ENCODE measurements at places on chromosomes 2 and 18.

DNA sequence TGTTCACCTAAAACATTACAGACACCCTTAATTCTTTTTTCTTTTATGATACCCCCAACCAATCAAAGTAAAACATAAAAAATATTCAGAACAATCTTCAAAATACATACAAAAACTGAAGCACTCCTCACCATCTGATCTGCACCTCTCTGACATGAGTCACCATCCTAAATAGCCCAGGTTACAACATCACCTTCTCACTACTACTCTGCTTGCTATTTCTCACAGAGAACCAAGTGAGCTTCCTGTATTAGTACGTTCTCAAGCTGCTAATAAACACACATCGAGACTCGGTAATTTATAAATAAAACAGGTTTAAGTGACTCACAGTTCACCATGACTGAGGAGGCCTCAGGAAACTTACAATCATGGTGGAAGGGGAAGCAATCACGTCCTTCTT, 183.5 kb downstream of the CBLN2 start:
- DNase-seq: no peak

DNA sequence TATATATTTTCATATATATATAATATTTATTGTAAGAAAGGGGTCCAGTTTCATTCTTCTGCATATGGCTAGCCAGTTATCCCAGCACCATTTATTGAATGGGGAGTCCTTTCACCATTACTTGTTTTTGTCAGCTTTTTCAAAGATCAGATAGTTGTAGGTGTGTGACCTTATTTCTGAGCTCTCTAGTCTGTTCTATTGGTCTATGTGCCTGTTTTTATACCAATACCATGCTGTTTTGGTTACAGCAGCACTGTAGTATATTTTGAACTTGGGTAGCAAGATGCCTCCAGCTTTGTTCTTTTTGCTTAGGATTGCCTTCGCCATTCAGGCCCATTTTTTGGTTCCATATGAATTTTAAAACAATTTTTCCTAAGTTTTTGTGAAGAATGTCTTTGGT, 320.1 kb downstream of the CDH2 start:
- no peak for DNase-seq

DNA sequence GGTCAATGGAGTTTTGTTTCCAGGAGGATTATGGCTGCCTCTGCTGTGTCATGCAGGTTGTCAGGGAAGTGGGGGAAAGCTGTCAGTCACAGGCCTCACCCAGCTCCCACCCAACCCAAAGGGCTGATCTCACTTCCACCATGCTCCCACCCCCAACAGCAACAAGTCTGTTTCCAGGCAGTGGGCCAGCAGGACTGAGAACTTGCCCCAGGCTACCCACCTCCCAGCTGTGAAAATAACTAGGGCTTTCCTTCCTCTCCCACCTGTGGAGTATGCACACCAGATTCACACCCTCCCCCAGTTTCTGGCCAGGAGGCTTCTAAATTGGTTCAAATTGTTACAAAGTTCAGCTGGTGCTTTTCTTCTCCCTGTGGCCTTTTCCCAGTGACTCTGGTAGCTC, 95.6 kb upstream of the ACVR1 start:
- no peak for DNase-seq

DNA sequence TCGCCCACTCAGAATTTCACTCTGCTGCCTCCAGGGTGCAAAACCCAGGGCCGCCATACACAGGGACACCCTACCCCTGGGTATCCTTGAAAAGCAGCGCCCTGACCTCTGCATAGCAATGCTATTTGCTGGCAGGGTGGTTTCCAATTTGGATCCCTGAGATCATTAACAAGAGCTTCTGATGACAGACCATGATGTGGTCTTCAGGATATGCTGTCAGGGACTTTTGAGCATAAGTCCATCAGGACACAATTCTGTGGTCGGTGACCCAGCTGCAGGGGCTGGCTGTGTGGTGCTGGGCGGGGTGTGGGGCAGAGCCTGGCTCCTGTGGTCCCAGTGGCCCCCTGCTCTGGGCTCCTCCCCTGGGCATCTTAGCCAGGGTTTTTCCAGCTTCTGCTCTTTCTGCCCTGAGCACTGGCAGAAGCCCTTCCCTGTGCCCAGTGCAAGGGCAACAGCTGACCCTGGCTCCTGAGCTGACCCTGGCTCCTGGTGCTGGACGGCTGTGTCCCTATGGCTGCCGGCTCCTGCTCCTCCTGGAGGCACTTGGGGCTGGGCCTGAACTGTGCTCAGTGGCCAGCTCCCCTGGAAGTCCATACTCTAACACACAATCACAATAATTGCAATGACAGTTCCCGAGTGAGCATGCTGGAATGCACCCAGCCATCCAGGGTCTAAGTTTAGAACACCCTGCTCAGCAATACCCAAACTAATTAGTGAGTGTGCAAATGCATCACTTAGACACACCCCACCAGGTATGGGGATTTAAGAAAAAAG, 271.5 kb downstream of the HDAC4 start:
- no peak for DNase-seq

- no peak for DNase-seq
These were observed 38.5 kb downstream of the PSMG2 start for GRCh38 chr18:12741351-12741750.

GRCh38 chr2:83970217-83970929, 488.7 kb downstream of the SUCLG1 start:
- no peak for DNase-seq

DNA sequence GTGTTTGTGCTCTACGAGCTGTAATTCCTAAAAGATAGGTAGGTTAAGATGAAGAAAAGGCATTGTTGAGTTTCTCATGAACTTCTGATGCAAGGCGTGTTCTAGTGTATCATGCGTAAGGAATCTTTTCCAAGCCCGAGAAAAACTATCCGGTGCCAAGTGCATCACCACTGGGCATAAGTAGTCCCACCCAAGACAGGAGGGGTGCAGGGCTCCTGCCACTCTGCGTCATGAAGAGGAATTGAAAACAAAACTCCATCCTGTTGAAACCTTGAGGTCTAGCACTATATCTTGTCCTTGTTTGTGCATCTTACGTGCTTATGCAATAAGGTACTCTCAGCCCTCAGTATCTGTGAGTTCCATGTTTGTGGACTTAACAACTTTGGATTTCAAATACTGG, 45.7 kb downstream of the RAB31 start:
- no peak for DNase-seq

DNA sequence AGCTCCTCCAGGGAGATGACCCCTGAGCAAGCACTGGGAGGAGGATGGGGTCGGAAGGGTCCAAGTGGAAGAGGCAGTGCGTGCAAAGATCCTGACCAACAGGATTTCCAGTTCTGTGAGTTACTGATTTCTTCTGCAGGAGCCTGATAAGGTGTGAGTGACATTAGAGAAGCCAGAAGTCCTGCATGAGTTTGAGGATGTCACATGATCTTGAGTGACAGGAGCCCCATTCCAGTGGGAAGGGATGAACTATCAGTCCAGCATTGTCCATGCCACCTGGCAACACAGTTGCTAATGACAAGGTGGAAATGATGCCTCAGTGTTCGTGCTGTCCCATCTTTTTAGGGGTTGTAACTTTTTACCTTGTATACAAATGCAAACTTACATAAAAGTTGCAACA, 285.1 kb upstream of the HDAC4 start:
- no peak for DNase-seq

GRCh38 chr2:135792401-135793150, 44.4 kb downstream of the LCT start:
- no peak for DNase-seq

DNA sequence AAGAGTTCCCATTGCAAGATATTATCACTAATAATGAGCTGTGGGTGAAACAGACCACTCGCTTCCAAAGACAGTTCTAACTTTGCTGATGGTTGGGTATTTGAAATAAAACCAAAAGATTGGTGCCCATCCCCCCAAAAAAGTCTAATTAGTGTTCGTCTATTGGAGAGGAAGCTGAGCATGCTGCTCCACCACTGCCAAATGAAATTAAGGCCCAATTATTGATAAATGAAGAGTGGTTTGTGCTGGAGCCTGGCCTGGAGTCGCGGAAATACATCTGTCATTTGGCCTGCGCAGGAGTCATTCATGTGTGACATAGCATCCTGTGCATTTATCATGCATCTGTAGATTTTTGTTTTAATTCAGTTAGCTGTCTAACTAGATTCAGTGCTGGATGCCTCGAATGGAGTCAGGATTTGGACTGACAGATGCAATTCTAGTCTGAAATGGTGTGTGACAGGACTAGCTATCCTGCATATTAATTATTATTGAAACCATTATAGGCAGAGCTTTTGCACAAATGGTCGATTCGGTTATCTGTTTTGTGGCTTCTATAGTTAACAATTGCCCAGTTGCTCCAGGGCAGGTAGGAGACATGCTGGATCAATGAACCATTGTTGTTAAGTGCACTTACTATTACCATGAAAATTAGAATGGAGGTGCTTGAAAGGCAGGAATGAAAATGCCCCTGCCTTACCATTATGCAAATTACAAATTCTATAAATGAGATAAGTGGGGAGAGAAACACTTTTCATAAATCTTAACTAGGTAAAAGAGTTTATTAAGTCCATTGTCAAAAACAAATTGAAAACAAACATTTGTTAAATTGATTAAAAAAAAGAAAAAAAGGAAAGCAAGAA, 450.4 kb upstream of the TCF4 start:
- DNase-seq: no peak

- peak; percentile 45 for DNase-seq
These were observed 41.0 kb downstream of the LPIN2 start for GRCh38 chr18:2971741-2972552.

GRCh38 chr2:157093666-157094065, 163.8 kb upstream of the GALNT5 start:
- no peak for DNase-seq

DNA sequence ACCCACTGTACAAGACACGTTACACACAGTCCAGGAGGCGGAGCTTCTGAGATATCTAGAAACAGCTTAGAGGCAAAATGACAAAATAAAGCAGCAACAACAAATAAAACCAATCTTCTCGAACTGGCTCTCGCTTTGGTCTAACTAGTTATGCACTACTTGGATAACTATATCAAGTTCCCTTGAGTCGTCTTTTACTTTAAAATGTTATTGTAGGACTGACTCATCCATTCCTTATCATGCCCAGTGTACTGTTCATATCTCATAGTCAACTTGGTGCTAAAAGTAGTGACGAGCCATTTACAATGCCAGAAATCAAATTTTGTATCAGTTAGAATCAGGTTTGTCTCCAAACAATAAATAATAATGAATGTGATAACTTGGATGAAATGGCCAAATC, 102.5 kb upstream of the SLC35G4 start:
- DNase-seq: no peak

DNA sequence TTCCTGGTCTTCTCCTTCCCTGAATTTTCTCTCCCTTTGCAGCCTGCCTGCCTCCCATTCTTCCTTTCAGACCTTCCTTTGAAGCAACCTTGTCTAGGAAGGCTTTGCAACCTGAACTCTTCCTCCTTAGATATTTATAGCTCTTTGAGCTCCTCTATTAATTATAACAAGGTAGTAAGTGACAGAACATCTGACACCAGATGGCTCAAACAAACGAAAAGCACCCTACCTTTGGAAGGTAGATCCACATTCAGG, 57.2 kb upstream of the SLC1A4 start:
- no peak for DNase-seq

DNA sequence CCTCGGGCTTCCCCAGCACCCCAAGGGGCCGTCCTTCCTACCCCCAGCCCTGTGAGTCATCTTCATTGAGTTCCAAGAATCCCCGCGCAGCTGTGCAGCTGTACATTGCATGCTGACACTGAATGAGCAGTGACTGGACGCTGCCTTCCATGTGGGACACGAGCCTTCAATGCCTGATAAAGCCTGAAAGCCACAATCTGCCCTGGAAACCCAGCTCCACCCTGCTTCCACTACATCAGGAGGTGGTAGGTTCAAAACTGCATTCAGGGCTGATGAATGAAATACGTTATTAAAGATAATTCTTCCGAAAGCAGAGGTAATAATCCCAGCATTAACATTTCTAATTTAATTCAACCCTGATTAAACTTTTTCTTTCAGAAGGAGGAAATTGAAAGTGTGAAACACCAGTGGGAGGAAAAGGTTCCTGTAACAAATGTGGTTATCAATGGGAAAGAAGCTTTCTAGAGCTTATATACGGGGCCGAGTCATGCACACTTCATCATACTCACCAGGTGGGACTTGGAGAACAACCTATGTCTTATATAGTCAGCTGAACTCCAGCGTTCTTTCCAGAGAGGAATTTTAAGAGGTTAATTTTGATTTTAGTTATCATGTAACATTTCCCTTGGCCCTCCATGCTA, 360.1 kb downstream of the LPIN1 start:
- no peak for DNase-seq

DNA sequence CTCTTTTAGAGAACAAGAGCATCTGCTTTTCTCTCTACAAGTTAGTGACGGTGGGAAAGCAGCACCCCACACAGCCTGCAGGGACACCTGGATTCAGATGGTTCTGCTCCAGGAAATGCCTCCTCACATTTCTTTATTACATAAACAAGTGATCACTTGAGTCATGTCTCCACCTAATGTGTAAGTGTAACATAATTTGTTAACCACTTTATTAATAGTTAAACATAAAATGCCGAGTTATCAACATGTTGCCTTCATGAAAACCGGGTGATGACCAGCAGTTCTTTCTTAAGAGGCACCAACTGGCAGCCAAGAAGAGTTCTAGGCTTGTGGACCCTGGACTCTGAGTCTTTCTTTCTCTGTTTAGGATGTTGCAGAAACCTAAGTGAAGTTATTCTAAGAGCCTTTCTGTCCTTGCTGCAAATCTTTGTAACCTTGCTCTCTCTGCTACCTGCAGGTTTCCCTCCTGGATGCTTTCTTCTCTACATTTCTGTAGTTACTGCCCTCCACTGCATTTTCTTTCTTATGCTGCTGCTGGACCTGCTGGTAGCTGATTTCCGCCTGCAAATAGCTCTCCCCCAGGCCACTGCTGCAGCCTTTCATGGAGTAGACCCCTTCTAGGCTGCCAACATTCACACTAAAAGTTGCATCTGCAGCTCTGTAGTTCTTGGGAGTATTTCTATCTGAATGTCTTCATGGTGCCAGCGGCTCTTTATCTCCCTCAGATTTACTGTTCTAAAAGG, 24.3 kb downstream of the UPP2 start:
- no peak for DNase-seq

GRCh38 chr18:36493349-36494159, 196.0 kb downstream of the FHOD3 start:
- no peak for DNase-seq

All from activated gamma-delta T cell treated with anti-CD3 and anti-CD28 coated beads, Interleukin-2, amount 50 U/mL, for 16 hours (primary cell).